ENCODE measurements at places on chromosomes 7 and 10.
A peak's percentile ranks its signal among the peaks of the same experiment; 100 is the strongest.

DNA sequence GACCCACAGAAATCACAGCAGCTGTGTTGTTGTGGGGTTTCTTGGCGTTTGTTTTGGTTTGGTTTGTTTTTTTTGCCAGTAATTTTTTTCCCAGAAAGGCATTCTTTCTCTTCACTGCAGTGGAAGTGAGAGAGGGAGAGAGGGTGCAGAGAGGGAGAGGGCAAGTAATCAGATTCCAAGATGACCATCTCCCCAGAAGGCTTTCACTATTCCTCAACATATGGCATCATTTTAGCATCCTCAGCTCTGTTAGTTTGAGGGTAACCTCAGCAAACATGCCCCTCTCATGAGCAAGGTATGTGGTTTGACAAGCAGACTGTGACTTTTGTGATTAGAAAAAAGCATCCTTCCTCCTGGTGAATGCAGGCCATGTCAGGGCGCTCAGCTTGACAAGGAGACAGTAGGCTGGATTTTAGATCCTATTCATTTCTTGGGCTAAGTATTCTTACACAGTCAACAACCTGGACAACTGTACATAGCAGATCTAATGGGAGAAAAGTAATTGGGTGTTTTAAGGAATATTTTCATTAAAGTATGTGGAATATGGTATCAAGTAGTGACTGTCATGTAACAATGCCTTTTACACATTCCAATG lies 86.3 kb upstream of the PIK3CG start:
- no peak for DNase-seq

- DNase-seq, result no peak
These were observed 114.1 kb downstream of the RNF216 start for GRCh38 chr7:5667391-5667790.

- DNase-seq, result no peak
These were observed 141.4 kb downstream of the PLPP4 start for GRCh38 chr10:120598386-120598785.

GRCh38 chr7:82805527-82805960 lies 357.1 kb downstream of the PCLO start:
- peak; percentile 86 for DNase-seq

GRCh38 chr7:117114272-117114671 lies 161.0 kb downstream of the ST7 start:
- DNase-seq, result no peak

- DNase-seq, result peak; percentile 60
These were observed 631 bp downstream of the HPS6 start for GRCh38 chr10:102065561-102066398.

- no peak for DNase-seq
These were observed 25.6 kb downstream of the CACUL1 start for GRCh38 chr10:118729200-118729599.

- no peak for DNase-seq
These were observed 64.8 kb upstream of the GTF2IRD1 start for GRCh38 chr7:74388880-74389415.

DNA sequence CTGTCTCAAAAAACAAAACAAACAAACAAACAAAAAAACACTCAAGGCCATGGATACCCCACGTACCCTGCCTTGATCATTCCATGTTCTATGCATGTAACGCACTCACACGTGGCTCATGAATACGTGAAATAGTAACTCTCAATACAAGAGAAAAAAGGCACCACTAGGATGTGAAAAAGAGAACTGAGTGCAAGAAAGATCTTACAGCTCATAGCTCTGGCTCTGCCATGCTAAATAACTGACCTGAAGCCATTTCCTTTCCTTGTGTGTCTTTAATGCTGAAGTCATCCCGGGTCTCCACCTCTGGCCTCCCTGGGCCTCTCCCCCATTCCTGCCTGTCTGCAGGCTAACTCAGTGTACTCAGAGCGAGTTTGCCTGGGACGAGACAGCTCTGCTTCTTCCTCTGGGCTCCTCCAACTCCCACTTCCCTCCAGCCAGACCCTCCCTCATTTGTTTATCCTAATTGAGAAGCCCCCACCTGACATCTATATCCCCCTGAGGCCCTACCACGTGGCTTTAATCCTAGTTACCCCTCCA lies 117.3 kb downstream of the PRPF18 start:
- no peak for DNase-seq

GRCh38 chr10:130016993-130017630 lies 53.0 kb upstream of the EBF3 start:
- no peak for DNase-seq

- no peak for DNase-seq
These were observed 616.6 kb downstream of the XPNPEP1 start for GRCh38 chr10:109306698-109307097.

DNA sequence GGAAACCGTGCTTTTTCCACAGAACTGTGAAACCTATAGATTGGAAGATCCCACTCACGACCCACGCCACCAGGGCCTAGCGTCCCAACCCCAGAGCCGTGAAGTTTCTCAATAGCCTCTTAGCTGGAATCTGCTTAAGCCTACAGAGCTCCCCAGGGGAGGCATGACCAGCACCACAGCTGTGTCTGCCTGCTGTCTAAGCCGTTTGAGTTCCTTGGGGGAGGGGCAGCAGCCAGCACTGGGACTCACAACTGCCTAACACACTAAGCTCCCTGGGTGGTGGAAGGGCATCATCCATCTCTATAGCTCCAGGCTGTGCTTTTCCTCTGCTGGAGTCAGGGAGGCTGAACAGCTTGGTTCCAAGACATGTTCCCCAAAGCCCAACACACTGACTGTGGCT lies 26.0 kb upstream of the TMEM140 start:
- DNase-seq, result peak; percentile 37

DNA sequence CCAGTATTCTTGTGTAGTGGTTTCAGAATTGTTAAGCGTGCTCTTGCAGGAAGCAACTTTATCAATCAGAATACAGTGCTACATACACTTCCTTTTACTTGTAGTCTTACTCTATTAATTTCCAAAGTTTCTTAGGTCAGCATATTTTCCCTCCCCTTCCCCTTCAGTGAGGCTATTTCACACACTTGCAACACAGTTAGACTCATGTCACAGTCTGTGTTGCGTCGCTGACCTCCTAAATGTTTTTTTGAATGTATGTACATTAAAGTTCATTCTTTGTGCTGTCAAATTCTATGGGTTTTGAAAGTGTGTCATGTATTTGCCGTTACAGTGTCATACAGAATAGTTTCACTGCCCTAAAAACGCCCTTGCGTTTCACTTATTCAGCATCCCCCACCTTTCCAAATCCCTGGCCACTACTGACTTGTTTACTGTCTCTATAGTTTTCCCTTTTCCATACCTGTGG lies 5.4 kb upstream of the HKDC1 start:
- peak; percentile 41 for DNase-seq

- DNase-seq, result no peak
These were observed 61.3 kb downstream of the APBB1IP start for GRCh38 chr10:26499426-26499825.

GRCh38 chr10:84424731-84425167 lies 96.4 kb downstream of the CCSER2 start:
- DNase-seq, result peak; percentile 11

DNA sequence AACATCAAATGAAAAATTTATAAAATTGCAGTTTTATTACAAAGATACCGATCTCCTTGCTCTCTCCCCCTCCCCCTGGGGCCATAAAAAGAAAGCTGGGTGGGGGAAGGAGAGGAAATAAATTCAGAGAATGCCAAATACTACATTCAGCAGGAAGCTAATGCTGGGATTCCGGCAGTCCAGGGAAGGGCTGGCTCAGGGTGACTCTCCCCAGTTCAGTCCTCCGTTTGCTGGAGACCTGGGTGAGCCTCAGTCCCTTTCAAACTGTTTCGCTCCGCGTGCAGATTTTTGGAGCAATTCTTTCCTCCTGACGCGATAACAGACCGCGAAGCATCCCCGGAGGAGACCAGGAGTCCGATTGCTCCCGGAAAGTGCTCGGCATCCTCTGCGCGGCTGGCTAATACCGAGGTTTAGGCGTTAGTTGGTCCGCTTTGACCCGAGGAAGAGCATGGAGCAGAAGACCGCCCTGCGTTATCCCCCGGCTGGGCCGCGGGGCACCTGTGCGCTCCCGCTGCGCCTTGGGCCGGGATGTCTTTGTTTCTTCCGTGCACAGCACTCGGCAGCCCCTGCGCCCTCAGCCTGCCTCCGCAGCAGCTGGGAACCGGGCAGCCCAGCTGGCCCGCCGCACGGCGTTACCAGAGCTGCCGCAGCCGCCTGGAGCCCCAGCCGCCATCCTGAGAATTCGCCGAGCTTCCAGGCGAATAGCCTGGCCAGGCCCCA lies 3.9 kb upstream of the HOXA2 start:
- no peak for DNase-seq

- no peak for DNase-seq
These were observed 270.7 kb downstream of the CACNA2D1 start for GRCh38 chr7:82172881-82173280.

GRCh38 chr7:106216517-106216922 lies 68.3 kb downstream of the NAMPT start:
- DNase-seq, result no peak

GRCh38 chr7:112138325-112138852 lies 67.8 kb downstream of the DOCK4 start:
- DNase-seq, result no peak

GRCh38 chr7:84113906-84114850 lies 80.4 kb downstream of the SEMA3A start:
- DNase-seq, result no peak

GRCh38 chr10:22874189-22874854 lies 53.5 kb upstream of the ARMC3 start:
- DNase-seq, result no peak

- DNase-seq, result no peak
These were observed 411.5 kb downstream of the GALNT17 start for GRCh38 chr7:71543396-71543795.

- peak; percentile 67 for DNase-seq
These were observed 4.3 kb downstream of the PFKP start for GRCh38 chr10:3071405-3072198.

GRCh38 chr7:135975166-135975565 lies 2.0 kb downstream of the MTPN start:
- DNase-seq, result no peak

DNA sequence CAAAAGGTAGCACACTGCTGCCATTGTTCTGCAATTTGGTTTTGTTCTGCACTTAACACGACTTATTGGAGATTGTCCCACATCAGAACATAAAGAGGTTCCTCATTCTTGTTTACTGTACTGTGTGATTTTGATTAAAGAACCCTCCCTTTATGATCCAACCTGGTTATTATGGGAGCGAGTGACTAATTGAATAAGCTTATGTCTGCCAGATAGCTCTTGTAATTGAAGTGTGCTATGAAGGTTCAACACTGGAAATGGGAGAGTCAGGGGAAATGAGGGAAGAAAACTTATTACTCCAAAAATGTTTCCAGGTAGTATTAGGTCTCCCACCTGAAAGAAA lies 33.9 kb downstream of the CASP7 start:
- DNase-seq, result no peak

- no peak for DNase-seq
These were observed 122.5 kb downstream of the FAM53B start for GRCh38 chr10:124621637-124622036.

GRCh38 chr7:7249814-7250213 lies 67.5 kb downstream of the C1GALT1 start:
- DNase-seq, result no peak

GRCh38 chr10:129766611-129767550 lies 197.2 kb downstream of the EBF3 start:
- DNase-seq, result no peak

- DNase-seq, result peak; percentile 73
These were observed 34.8 kb upstream of the TNPO3 start for GRCh38 chr7:129089521-129090212.

DNA sequence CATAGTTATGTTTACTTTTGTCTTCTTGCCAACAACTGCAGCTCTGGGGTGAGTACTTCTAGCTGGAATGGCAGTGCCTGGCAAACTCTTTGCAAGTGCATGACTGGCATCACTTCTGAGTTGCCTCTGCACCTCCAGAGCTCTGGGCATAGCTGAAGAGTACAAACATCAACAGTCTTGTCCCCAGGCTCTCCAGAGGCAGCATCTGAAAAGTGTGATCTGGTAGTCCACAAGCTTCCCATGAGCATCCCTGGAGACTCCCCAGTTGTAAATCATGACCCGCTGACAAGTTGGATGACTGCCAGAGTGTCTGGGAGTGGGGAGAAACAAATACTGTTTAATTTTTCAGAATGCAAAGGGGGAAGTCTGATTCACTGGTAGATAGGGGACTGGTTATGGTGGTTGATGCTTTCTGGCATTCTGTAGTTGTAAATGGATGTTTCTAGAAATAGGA lies 138.9 kb upstream of the CDK13 start:
- peak; percentile 18 for DNase-seq

DNA sequence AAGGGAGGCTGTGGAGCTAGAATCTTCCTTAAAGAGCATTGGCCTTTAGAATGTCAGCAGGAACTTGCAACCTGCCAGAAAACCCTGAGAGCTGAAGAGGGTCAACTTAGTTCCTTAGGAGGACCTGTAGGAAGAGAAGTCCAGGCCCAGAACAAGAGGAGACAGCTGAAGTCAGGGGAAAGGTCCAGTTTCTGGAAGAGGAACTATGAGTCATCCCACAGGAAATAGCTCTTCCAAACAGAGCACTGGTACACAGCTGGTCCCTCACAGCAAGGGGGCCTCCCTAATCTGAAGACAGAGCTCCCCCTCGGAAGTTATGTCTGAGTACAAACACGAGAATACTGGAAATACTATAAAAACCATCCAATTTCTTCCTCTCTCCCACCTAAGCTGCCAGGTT lies 98.9 kb downstream of the HERPUD2 start:
- DNase-seq, result peak; percentile 66

DNA sequence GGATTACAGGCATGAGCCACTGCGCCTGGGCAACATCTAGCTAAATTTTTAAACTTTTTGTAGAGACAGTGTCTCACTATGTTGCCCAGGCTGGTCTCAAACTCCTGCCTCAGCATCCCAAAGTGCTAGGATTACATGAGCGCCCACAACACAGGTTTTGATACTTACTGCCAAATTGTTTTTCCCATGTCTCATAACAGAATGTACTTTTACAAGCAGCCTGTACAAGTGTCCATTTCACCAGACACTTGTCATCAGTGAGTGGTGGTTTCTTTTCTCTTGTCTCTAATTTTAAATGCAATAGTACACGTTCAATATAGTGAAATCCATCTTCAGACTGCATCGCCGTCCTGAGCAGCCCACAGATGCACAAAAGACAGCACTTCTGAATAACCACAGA lies 116.4 kb upstream of the LYZL2 start:
- DNase-seq, result no peak

GRCh38 chr7:41586931-41587640 lies 115.8 kb downstream of the INHBA start:
- no peak for DNase-seq

- DNase-seq, result peak; percentile 35
These were observed 1.2 kb downstream of the CCM2 start for GRCh38 chr7:45001138-45001694.

GRCh38 chr7:38550836-38551235 lies 80.3 kb downstream of the AMPH start:
- DNase-seq, result no peak

- DNase-seq, result no peak
These were observed 33.8 kb downstream of the STK32C start for GRCh38 chr10:132273966-132274365.
